Stimulated activated CD4-positive, alpha-beta T cell treated with anti-CD3 and anti-CD28 coated beads, Interleukin-12 subunit alpha, Interleukin-12 subunit beta, amount 100 ng/mL, for 24 hours (primary cell): ENCODE measurements at places on chromosomes 5 and 9.

- no peak for DNase-seq
Measured at GRCh38 chr9:2872250-2872930, 28.5 kb upstream of the PUM3 start.

DNA sequence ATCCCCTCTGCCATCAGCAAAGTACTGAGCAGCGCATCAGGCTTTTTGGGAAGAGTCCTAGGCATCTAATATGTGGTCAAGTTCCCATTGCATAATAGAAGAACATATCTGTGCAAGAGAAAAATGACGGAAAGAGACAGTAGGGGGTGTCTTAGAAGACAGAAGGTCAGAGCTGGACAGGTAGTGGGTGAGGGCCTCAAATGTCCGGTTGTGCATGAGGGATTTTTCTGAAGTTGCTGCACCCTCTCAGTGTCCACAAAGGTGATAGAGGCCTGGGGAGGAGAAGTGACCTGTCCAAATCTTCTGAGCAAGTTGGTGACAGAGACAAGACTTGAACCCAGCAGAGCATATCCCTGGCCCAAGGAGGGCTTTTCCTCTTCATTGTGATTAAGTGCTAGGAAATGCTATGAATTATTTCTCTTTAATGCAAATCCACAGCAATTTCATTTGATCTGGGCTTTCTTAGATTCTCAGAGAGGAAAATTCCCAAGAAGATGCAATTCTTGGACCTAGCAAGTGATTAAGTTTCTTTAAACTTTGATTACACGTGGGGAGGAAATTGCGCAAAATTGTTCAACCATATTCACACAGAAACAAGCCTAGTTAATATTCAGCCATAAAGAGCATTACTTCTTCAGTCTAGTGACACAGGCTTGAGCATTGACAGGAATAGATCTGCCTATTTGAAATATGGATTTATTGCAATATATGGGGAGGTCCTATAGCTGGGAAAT is at the start of gene OR2S2:
Gene OR2S2, minus strand, starts transcription at position 51 of the 734 bp plus-strand sequence. CDS start 56 bp downstream, outside the sequence.
- no peak for DNase-seq

DNA sequence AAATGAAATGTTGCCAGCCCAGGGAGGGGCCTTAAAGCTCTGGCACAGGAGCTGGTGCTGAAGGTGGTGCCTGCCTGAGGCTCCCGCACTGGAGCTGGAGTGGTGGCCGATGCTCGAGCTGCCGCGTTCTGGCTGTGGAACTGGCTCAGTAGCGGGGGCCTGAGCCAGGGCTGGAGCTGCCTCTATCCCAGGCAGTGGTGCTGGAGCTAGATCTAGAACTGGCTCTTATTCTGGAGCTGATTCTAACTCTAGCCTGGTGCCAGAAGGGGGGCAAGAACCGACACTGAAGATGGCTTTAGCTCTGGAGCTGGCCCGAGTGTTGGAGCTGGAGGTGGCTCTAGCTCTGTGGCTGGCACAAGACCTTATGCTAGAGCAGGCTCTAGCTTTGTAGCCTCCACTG is 19.2 kb downstream of the OBP2B start:
- no peak for DNase-seq

GRCh38 chr5:7714119-7714518 is 136.8 kb downstream of the CFAP90 start:
- no peak for DNase-seq

DNA sequence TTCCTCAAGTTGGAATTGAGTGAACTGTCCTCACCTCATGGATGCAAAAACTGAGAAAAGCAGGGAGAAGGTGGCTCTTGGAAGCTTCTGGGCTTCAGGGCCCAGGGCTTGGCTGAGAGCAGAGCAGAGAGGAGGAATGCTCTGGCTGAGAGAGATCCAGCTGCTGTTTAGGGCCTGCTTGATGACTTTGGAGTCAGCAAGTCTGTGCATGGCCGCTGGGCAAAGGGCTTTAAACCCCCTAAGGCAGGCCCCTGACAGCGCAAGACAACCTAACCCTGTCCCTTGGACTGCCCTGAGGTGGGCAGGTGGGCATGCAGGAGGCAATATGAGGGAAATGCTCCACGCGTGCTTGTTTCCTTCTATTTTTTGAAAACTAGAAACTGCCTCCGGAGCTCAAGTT is 8.6 kb downstream of the STC2 start:
- no peak for DNase-seq

DNA sequence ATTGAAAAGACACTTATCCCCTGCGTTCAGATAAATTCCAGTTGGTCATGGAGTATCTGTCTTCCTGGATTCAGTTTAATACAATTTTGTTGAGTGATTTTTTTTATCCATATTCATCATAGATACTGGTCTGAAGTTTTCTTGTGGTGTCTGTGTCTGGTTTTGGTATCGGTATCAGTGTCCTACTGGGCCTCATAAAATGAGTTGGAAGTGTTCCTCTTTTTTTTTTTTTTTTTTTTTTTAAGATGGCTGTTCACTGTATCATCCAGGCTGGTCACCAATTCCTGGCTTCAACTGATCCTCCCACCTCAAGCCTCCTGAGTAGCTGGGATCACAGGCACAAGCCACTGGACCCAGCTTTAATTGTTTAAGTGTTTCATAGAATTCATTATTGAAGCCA is 2.9 kb upstream of the CAMSAP1 start:
- no peak for DNase-seq

DNA sequence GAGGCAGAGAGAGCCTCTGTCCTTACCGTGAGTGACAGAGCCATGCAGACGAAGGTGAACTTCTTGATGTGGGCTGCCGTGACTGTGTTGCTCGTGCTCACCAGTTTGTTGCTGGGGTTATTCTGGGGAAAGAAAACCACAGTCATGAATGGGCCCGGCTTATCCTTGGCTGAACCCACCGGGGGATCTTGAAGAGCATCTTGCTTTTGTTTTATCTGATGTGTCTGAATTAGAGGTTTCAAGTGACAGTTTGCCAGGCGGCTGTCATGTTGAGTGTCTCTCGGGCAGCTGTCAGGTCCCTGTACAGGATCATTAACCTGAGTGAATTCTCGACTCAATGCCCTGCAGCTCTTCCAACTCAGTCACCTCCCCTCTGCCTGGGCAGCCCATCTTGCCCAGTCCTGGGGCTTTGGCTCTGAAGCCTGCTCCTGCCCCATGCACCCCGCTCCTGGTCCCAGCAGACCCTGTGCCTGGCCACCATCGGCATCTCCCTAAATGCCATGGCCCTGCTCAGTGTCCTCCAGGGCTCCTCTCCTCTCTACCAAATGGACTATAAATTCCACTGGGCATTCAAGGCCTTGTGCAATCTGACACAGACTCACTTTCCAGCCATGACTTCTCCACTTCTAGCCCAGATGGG is 77.4 kb downstream of the OTULIN start:
- DNase-seq, result no peak

GRCh38 chr5:174134545-174134944 is 89.0 kb downstream of the NSG2 start:
- DNase-seq, result no peak
